EL (cell line): ENCODE measurements at places on chromosomes 11 and 22.

- peak; percentile 58 for DNase-seq
These were observed 2.8 kb downstream of the PARVB start for GRCh38 chr22:44026630-44027511.

DNA sequence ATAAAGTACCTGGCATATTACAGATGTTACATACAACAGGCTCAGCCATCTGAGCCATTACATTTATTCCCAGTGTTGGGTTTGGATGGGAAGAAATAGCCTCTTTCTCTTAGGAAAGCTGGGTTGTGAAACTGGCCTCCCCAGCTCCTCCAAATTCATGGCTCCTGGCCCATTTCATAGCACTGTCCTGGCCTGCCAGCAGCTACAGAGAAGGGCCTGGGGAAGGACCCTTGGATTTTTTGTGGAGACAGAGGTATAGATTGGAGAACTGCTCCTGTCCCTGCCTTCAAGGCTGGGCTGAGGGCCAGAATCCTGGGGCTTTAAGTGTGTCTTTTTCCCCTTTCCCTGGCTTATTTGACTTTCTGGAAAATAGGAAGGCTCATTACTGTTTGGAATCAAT is 18.0 kb downstream of the PKNOX2 start:
- DNase-seq, result no peak

DNA sequence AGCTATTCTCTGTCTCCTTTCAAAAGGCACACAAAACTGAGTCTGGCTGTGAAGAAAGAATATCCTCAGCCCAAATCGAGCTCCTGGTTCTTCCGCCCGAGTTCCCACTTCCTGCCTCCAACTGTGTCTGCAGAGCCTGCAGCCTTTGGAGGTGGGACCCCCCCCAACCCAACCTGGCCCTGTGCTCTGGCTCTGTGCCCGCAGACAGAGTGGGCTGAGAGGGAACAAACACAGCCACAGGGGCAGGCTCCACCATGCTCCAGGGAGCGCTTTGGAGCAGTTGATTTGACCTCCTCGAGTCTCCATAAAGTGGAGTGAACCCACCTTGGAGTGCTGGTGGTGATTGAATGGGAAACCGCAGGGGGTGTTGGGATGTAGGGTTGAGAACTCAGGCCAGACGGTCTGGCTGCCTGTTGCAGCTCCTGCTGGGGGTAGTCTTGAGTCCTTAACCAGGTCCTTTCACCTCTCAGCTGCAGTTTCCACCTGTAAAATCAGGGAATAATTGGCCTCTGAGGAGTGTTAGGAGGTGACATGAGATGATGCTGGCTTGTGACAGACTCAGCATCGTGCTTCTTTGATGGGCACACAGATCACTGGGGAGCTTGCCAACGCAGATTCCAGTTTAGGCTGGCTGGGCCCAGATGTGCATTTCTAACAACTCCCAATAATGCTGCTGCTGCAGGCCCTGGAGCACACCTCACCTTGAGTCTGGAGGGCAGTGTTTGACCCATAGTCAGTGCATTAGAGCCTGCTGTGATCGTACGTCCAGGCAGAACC is 11.4 kb downstream of the DAGLA start:
- DNase-seq, result no peak

DNA sequence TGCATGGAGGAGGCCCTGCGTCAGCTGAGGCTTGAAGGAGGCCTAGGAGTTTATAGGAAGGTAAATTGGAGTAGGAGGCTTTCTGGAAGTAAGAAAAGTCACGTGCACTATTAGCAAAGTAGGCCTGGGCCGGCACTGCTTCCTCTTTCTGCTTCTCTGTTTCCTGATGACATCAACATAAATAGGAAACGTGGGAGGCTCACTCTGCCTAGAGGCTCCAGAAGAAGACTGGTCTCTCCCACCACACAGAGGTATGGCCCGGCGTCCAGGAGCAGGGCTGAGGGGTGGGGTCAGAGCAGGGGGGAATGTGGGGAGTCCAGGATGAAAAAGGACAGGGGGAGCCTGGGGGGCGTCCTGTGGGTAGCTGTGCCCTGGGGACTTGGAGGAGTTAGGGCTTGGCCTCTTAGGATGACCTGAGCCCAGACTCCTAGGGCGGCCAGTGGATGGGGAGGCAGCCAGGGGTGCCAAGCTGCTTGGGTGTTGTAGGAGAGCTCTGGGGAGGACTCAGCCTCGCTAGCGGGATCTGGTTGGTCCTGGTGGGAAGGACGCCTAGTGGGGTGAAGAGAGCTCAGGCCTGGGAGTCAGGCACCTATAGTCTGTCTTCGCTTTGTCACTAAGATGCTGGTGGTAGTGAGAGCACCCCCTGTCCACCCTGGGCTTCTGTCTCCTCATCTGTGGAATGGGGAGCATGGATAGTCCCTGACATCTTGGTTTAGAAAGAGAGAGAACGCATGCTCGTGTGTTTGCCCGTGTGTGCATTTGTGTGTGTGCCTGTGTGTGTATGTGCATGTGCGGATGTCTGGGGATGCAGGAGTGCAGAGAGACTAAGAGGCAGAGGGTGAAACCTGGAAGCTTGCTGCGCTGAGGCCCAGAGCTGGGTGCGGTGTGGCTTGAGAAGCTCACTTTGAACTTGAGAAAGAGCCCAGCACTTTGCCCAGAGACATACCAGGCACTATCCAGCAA is at the start of gene CSF2RB:
Gene CSF2RB, plus strand, starts transcription at position 202 of the 963 bp plus-strand sequence. CDS start 8,580 bp downstream, outside the sequence.
- DNase-seq, result no peak

DNA sequence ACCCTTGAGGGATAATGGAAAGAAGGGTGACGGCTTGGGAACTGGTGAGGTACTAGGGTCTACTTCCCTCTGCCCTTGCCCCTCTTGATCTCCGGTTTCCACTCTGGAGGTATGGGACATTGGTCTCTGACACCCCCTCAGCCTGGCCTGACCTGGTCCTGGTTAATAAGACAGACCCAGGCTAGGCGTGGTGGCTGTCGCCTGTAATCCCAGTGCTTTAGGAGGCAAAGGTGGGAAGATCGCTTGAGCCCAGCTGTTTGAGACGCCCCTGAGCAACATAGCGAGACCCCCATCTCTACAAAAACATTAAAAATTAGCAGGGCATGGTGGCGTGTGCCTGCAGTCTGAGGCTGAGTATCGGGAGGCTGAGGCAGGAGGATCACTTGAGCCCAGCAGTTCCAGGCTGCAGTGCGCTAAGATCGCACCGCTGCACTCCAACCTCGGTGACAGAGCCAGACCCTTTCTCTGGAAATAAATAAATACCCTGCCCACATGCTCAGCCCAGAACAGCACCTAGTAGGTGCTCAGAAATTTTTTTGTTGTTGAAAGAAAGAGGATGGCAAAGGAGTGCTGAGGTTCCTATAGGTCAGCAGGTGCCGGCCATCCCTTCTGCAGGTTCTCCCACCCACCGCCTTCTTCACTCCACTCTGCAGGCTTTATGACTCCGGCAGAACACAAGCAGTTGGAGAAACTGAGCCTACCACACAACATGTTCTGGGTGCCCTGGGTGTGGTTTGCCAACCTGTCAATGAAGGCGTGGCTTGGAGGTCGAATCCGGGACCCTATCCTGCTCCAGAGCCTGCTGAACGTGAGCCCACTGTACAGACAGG is 6.3 kb downstream of the BEST1 start:
- DNase-seq, result no peak

DNA sequence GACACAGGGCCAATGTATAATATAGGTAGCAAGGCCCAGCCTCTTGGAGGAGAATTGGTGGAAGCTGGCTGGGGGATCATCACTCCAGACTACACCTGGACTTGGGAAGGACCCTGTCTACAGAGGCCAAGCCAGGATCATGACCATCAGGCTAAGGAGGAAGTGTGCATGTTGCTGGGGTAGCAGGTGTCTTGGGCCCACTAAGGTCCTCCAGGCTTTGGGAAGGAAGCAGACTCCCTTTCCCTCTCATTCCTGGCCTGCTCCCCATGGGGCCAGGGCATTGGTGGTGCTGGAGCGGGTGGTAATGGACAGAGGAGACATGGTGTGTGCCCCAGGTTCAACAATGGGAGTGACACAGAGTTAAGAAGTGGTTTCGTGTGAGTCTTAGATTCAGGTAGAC is 16.0 kb upstream of the TUB start:
- no peak for DNase-seq
